Uterus (tissue), 4 donors: ENCODE measurements at places on chromosomes 5 and 9. TPM values are rescaled to one million over a fixed set of nuclear protein-coding genes. Genes with fewer than 3 reads are reported as not detected.

Gene PDZD2
- 17.2 TPM for total RNA-seq

Gene MYO10
- total RNA-seq: 30.7 TPM

DNA sequence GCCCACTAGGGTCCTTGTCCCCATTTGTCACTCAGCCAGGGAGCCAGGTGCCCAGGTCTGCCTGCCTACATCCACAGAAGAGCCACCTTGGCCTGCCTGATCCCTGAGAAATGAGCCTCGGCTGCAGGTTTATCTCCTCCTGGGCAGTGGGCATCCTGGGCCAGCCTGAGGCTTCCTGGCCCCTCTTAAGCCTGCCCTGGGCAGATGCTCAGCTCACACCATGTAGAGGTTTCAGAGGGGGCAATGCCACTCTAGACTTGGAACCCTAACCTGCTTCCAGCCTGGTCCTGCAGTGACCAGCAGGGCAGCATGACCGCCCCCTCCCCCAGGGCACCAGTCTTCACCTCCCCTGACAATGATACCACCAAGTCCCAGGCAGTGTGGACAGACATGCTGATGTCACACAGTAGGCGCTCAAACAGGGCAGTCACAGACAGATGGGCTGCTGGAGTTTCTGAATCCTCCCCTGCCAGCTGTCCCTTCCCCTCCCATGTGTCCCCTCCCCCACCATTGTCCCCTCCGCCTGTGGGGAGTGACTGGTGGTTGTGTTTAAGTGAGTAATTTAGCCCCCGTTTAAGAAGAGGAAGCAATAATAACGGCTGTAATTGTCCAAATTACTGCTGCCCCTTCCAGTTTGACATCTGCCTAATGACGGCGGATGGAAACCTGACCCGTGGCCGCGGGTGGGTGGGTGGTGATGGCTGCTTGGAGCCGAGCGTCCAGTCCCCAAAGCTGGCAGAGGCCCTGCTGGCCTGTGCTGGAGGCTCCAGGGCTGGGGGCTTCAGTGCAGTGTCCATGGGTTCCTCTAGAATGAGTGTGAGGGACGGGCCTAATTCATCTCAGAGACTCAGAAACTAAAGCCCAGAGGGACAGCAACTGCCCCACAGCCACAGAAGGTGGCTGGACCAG is 147.7 kb downstream of the BARX1 start:
- no peak for DNase-seq

GRCh38 chr5:66041627-66042026 is 102.5 kb upstream of the SREK1 start:
- no peak for DNase-seq

DNA sequence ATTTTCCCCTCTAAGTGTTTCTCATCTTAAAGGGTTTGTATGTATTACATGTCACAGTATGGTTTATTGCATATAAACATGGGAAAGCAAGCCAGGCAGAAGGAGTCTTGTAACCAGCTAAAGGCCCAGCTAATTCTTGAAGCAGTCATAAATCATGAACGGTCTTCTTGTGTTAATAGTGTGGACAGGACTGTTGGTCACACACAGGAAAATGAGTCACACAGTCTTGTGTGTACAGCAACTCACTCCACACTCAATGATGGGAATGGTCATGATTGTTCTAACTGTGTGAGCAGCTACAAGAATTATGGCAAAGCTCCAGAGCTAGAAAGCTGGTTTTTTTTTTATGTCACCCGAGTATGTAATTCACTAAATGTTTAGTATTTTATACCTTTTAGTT is 123.9 kb downstream of the GHR start:
- DNase-seq: no peak

Gene AJM1
- total RNA-seq: 3.6 TPM

Gene RAD23B
- total RNA-seq: 39.5 TPM

Gene LRRC70
- total RNA-seq: 17.6 TPM

DNA sequence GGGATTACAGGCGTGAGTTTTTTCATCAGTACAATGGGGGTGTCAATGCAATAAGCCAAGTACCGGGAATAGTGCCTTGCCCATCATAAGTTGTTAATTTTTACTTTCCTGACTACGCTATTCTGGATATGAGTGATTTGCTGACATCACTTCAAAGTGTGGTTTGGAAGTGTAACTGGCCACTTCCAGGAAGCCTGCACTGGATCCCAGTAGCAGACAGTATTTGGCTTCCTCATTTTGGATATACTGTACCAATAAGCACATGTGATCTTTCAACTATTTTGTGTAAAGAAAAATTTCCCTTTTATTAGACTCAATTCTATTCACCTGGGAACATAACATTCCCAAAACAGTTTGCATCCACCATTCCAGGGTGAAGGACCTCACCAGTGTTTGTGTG is 417.7 kb upstream of the KLF4 start:
- DNase-seq: no peak

Gene WWC1
- 8.7 TPM for total RNA-seq

DNA sequence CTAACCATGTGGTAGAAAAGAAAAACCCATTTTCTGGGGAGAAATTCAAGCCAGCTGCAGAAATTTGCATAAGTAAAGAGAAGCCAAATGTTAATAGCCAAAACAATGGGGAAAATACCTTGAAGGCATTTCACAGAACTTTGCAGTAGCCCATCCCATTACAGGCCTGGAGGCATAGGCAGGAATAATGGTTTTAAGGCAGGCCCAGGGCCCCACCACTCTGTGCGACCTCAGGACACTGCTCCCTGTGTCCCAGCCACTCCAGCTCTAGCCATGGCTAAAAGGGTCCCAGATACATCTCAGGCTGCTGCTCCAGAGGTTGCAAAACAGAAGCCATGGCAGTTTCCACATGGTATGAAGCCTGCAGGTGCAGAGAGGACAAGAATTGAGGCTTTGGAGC is 253.3 kb downstream of the CTNND2 start:
- DNase-seq: no peak

Gene OTULINL
- total RNA-seq: 16.1 TPM

GRCh38 chr5:17796757-17797396 is 162.6 kb downstream of the TAF11L14 start:
- DNase-seq: no peak

DNA sequence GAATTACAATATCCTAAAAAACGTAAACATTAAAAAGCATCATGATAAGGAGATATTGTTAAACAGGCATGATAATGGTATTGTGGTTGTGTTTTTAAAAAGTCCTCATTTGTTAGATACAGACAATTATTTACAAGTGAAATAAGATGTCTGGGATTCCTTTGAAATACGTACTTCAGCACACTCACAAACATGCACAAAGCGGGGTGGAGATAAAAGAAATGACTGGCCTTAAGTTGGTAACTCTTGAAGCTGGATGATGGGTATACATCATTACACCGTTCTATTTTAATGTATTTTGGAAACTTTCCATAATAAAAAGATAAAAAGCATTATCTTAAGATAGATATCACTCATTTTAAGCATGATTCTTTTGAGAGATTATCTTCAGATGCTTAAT is 1.0 kb downstream of the FAM200C start:
- no peak for DNase-seq

Gene RANBP3L
- total RNA-seq: 0.51 TPM

DNA sequence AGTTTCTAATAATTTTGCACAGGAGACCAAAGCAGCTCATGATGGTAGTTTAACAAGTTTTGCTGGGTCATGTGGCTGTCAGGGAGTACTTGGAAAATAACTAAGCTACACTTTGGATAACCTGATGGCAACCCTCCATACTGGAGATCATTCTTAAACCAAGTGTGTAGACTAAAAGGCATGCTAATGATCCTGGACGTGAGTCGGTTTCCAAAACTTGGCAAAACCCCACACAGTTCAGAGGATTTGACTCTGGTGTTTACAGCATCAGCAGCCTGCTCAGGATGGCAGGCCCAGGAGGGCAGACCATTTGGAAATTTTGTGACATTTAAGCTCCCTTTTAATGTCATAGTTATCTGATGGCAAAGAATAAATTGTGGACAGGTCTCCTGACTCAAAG is 196.5 kb upstream of the EFNA5 start:
- no peak for DNase-seq

GRCh38 chr5:35476036-35476435 is 141.6 kb upstream of the SPEF2 start:
- peak; percentile 35 for DNase-seq

- DNase-seq: peak; percentile 69
Observed at GRCh38 chr9:137445275-137445807, 4.2 kb upstream of the ENTPD8 start.

GRCh38 chr5:122200450-122200849 is 71.1 kb downstream of the ZNF474 start:
- DNase-seq: no peak
